ENCODE measurements at places on chromosomes 2 and 18.

GRCh38 chr2:99600981-99601651, 111.3 kb upstream of the REV1 start:
- DNase-seq: no peak

DNA sequence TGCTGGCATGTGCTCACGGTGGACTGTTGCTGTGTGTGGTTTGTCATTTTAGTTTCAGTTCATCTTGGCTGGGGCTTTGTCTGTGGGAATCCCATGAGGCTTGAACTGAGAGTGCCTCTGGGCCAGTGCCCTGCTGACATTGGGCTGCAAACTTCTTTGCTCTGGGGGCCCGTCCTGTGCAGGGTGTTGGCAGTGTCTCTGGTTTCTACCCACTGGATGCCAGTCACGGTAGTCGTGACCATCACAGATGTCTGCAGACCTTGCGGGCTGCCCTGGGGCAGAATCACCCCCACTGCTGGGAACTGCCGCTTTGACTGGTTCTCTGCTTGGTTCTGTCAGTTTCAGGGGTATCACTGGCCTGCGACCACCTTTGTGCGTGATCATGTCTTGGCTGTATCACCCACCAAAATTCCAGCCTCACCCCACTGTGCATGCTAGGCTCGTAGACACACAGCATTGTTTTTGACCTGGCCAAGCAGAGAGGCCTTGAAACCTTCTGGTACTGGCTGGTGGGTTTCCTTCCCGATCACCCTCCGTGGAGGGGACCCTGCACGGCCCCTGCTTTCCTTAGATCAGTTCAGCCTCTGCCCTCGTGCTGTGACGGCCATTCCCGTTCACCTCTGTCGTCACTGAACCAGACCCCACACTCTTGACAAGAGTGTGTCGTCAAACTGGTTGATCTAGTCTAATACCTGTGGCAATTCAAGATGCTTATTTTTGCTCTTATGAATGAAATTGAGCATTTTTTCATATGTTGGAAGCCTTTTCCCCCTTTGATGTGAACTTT, 57.6 kb downstream of the KCNG2 start:
- no peak for DNase-seq

GRCh38 chr18:22424565-22424963, 6.8 kb upstream of the CTAGE1 start:
- DNase-seq: no peak

GRCh38 chr2:25606892-25607291, 66.5 kb downstream of the DTNB start:
- no peak for DNase-seq

GRCh38 chr2:197072533-197072932, 146.0 kb upstream of the PGAP1 start:
- no peak for DNase-seq

GRCh38 chr2:233118648-233119000, 58.5 kb downstream of the INPP5D start:
- DNase-seq: no peak

- no peak for DNase-seq
Observed at GRCh38 chr18:10511236-10511635, 14.6 kb upstream of the NAPG start.

DNA sequence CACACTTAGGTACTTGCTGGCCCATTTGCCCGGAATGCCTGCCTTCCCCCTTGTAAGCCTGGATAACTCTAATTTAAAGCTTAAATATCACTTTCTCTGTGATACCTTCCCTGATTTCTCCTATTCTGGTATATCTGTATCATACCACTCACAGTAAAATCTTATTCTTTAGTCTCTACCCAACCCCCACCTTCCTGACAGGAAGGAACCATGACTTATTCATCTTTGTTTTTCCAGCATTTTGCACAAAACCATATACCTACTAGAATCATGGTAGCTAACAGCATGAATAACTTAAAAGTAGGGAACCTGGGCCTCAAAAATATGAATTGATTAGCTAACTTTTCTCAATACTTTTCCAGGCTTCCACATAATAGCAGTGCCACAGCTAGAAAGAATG, 111.5 kb downstream of the GFPT1 start:
- no peak for DNase-seq

GRCh38 chr2:55247025-55247424, 14.5 kb downstream of the RPS27A start:
- no peak for DNase-seq

- no peak for DNase-seq
Observed at GRCh38 chr2:38748391-38748790, 2.8 kb downstream of the SRSF7 start.

GRCh38 chr2:201242571-201243277, 17.6 kb upstream of the CASP8 start:
- DNase-seq: no peak

- DNase-seq: no peak
Observed at GRCh38 chr2:177078416-177078815, 134.2 kb upstream of the HNRNPA3 start.

- no peak for DNase-seq
Observed at GRCh38 chr18:76518123-76518859, 23.2 kb upstream of the ZNF516 start.

- no peak for DNase-seq
Observed at GRCh38 chr2:56386657-56387056, 202.9 kb downstream of the CCDC85A start.

DNA sequence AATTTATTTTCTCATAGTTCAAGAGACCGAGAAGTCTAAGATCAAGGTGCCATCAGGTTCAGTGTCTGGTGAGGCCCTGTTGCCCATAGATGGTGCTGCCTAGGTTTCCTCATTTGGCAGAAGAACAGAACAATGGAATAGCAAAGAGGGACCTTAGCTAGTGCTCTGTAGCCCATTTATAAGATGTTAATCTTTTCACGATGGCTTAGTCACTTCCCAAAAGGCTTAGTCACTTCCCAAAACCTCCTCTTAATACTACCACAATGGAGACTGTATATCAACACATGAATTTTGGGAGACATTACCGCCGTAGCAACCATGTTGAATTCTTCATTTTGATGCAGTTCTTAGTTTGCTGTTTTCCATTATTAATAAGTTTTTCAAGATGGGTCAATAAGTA, 246.3 kb upstream of the NRP2 start:
- no peak for DNase-seq

DNA sequence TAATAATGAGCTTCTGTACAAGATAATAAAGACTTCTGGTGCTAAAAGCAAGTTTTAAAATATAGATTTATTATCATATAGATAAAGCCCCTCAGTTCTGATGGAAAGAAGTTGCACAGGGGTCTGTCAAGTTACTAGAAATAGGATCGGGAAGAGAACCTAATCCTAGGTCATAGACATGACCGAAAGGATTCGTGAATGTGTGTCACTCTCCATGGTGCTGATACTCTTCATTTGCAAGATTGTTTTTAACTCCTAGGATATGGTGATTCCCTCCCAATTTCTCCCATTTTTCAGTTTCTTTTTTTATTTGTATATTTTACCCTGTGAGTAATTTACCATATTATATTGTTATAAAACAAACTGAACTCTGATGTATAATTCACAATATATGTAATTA, 58.9 kb upstream of the CTNNA2 start:
- DNase-seq: no peak

DNA sequence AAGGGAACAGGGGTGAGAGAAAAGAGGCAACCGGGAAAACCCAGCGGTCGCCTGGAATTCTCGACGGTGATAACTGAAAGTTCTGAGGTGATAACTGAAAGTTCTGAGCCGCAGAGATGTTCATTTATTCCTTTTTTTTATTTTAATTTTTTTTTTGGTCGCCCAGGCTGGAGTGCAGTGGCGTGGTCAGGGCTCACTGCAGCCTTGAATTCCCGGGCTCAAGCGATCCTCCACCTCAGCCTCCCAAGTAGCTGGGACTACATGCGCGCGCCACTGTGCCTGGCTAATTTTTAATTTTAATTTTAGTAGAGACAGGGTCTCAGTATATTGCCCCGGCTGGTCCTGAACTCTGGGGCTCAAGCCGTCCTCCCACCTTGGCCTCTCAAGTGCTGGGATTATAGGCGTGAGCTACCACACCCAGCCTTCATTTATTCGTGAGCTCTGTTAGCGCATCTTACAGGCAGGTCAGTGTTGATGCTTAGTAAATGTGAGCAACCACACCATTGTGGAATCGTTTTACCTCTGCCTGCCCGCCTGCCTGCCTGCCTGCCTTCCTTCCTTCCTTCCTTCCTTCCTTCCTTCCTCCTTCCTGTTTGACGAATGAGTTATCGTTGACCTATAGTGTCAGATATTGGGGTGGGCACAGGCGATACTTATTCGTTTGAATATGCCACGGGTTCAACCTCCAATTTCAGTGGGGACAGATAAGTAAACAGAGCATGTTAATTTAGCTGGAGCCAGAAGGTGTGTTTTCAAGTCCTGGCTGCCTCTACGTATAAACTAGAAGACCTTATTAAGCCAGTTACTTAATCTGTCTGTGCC, 557 bp upstream of the E2F6 start:
- DNase-seq: no peak

DNA sequence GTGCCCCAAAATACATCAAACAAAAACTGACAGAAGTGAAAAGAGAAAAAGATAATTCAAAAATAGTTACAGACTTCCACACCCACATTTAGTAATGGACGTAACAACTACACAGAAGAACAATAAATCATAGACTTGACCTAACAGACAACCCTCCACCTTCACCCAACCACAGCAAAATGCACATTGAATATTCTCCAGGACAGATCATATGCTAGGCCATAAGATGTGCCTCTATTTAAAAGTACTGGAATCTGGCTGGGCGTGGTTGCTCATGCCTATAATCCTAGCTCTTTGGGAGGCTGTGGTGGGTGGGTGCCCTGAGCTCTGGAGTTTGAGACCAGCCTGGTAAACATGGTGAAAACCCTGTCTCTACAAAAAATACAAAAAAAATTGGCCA, 20.0 kb downstream of the SLC66A2 start:
- no peak for DNase-seq

DNA sequence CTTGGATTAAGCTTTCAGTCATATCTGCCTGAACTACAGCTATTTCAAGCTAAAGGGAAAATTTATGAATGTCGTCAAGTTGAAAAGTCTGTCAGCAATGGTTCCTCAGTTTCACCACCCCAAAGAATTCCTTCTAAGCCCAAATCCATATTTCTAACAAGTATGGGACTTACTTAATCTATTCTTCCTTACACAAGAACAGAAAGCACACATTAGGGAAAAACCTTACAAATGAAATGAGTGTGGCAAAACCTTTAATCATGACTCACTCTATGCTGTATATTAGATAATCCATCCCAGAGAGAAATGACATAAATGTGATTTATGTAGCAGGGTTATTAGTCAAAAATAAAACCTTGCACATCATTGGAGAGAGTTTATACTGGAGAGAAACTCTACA, 78.9 kb downstream of the RAB31 start:
- DNase-seq: no peak
